ENCODE measurements at places on chromosomes 4 and X. TPM values are rescaled to one million over a fixed set of nuclear protein-coding genes. Genes with fewer than 3 reads are reported as not detected.

- H3K36me3 ChIP-seq, result no peaks in the 10 kb centered on the region
- no peaks in the 10 kb centered on the region for H3K27me3 ChIP-seq
- no peak overlapping the region for H3K4me3 ChIP-seq
- H3K27ac ChIP-seq, result no peak overlapping the region
Measured at GRCh38 chr4:146124023-146124680, 51.4 kb upstream of the LSM6 start.

- H3K4me3 ChIP-seq, result no peak overlapping the region
- no peak for DNase-seq
- peaks cover 6% of the 10 kb centered on the region for H3K4me1 ChIP-seq
- H3K36me3 ChIP-seq, result no peaks in the 10 kb centered on the region
Measured at GRCh38 chr4:143390764-143391163, 54.1 kb downstream of the GAB1 start.

DNA sequence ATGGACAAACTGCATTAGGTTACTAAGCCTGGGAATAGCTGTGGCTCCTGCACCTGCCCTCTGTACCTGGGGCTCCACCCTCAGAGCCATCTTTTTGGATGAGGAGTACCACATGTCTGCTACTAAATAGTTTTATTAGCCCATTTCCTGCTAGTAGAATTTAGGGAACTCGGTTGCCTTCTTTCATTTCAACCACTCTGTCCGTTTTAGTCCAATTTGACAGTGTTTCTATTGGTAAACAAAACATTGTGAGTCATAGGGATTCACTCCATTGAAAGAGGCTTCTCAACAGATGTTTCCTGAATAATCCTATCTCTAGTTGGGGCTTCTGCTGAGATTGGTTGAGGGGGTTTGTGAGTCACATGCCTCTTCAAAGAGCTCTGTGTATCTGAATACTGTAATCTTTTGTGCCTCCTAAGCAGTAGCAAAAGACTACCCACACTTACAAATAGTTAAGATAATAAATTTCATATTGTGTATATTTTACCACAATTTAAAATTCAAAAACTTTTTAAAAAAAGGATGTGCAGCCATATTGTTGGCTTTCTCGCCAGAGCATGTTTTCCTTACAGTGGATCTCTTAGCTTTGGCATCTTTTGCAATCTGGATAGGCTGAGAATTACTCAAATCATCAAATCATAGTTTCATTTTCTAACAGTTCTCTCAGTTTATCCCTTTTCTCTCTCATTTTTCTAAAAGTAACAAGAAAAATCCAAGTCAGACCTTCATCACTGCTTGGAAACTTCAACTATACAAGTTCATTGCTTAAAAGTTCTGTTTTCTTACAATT, 9.9 kb downstream of the FAM200B start:
- peaks cover 3% of the 10 kb centered on the region for H3K4me1 ChIP-seq
- no peak overlapping the region for H3K4me3 ChIP-seq
- H3K27me3 ChIP-seq, result no peaks in the 10 kb centered on the region
- H3K36me3 ChIP-seq, result peaks cover 2% of the 10 kb centered on the region

GRCh38 chr4:154084864-154085263, 296.0 kb upstream of the SFRP2 start:
- peak; percentile 58 for DNase-seq
- H3K4me3 ChIP-seq, result no peak overlapping the region
- H3K4me1 ChIP-seq, result no peaks in the 10 kb centered on the region
- no peaks in the 10 kb centered on the region for H3K36me3 ChIP-seq

DNA sequence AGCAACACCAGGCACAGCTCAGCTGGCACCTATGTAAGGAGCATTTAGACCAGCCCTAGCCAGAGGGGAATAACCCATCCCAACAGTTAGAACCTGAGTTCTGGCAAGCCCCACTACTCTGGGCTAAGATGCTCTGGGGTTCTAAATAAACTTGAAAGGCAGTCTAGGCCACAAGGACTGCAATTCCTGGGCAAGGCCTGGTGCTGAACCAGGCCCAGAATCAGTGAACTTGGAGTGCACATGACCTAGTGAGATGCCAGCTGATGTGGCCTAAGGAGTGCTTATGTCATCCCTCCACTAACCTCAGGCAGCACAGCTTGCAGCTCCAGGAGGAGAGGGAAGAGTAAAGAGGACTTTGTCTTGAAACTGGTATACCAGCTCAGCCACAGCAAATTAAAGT, 7.6 kb upstream of the PRRG3 start:
- peaks cover 4% of the 10 kb centered on the region for H3K27me3 ChIP-seq
- H3K4me1 ChIP-seq, result no peaks in the 10 kb centered on the region
- DNase-seq, result no peak
- no peak overlapping the region for H3K27ac ChIP-seq
- H3K4me3 ChIP-seq, result no peak overlapping the region

- no peak overlapping the region for H3K4me3 ChIP-seq
- no peaks in the 10 kb centered on the region for H3K36me3 ChIP-seq
- no peaks in the 10 kb centered on the region for H3K27me3 ChIP-seq
- H3K4me1 ChIP-seq, result no peaks in the 10 kb centered on the region
- no peak for DNase-seq
- no peak overlapping the region for H3K27ac ChIP-seq
Measured at GRCh38 chr4:105227054-105227453, 80.4 kb downstream of the TET2 start.

GRCh38 chrX:148133105-148133725, 152.1 kb downstream of the FMR1NB start:
- no peaks in the 10 kb centered on the region for H3K4me1 ChIP-seq
- H3K36me3 ChIP-seq, result no peaks in the 10 kb centered on the region
- H3K27me3 ChIP-seq, result no peaks in the 10 kb centered on the region
- no peak overlapping the region for H3K4me3 ChIP-seq

- H3K4me1 ChIP-seq, result no peaks in the 10 kb centered on the region
- no peak overlapping the region for H3K27ac ChIP-seq
- H3K36me3 ChIP-seq, result no peaks in the 10 kb centered on the region
- no peak for DNase-seq
- no peaks in the 10 kb centered on the region for H3K27me3 ChIP-seq
Measured at GRCh38 chr4:174157106-174157607, 126.3 kb downstream of the FBXO8 start.

GRCh38 chr4:147477439-147477838, 3.5 kb upstream of the EDNRA start:
- H3K36me3 ChIP-seq, result no peaks in the 10 kb centered on the region
- no peak overlapping the region for H3K27ac ChIP-seq
- H3K4me3 ChIP-seq, result no peak overlapping the region
- H3K4me1 ChIP-seq, result peaks cover 12% of the 10 kb centered on the region

GUCY1A1 gene
- total RNA-seq, result 16.4 TPM

F9 gene
- total RNA-seq, result not detected

ARFIP1 gene
- total RNA-seq, result 22.1 TPM

EREG gene
- total RNA-seq, result under 0.01 TPM
